ENCODE measurements at places on chromosomes 1 and 21.

DNA sequence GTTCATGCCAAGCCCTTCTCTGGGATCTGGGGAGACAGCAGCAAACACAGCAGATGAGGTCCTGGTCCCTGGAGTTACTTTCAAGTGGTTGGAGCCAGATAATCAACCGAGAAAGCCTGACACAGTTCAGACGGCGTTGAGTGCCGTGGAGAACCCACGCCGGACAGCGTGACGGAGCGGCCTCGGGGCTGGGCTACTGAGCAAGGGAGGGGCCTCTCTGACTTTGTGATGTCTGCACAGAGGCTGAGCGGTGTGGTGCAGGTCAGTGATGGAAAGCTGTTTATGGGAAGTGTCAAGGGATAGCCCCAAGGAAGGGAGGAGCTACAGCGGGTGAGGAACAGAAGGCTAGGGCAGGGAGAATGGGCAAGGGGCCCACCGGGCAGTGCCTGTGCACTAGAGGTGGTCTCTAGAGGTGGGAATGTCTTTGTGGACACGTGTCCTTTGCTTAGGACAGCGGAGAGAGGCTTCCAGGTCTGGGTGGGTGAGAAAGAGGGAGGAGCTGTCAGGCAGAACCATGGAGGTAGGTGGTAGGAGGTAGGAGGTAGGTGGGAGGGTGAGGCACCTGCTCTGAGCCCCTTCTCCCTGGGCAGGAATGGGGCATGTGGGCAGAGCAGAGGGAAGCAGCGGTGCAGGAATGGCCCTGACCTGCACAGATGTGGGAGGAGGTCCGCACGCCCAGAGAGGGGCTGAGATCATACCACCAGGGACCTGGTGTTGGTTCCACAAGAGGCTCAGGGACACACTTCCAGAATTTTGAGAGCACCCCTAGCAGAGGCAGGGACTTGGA is 62.8 kb downstream of the RUNX3 start:
- DNase-seq: no peak

GRCh38 chr1:4058122-4058521 is 158.1 kb upstream of the C1orf174 start:
- DNase-seq: no peak

GRCh38 chr1:209367061-209367772 is 216.3 kb upstream of the CAMK1G start:
- DNase-seq: no peak

GRCh38 chr1:108075055-108075454 is 110.1 kb upstream of the VAV3 start:
- no peak for DNase-seq

DNA sequence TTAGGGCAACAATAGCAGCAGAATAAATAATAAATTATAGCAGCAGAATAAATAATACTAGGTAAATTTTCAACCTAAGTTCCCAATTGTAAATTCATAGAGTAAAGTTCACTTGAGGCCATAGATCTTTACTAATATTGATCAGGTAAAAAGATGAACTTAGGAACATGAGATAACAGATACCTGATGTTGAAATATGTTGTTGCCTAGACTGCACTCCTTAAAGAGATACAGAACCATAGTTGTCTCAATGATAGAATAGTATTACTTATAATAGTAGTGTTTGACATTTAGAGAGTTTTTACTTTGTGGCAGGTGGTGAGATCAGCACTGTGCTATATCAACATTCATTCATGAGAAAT is 378 bp upstream of the F13B start:
- no peak for DNase-seq

DNA sequence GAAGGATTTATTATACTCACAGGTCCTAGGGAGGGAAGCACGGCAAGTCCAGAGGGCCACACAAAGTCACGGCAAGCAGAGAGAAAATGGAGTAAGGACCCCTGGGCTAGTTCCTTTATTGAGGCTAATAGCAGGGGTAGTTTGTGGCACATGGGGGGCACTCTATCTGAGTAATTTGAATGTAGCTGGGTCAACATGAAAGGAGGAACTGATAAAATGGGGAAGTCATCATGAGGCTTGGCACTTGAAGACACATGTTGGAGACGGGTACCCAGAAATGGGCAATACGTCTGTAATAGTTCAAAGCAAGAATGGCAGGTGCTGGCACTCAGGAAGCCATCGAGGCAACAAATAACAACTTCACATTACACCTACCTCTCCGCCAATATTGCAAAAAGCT is 1136.4 kb downstream of the MRPL39 start:
- DNase-seq: no peak

DNA sequence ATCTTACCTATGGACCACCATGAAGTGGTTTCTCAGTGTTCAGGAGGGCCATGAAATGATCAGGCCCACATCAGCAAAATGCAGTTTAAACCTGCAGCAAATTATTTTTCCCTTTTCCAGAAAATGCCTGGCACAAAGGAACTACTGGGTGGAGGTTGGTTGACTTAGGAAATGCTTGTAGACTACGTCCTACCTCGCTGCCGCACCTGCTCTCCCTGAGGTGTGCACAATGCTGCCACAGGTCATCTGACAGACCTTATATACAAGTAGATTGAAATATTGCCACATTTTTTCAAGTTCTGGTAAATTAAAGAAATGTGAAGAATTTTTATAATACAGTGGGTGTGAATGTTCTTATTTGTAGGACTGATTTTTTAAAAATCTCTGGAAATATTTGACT is 166.7 kb upstream of the PDE4B start:
- no peak for DNase-seq

- DNase-seq: no peak
These were observed 17.6 kb downstream of the PGBD2 start for GRCh38 chr1:248923352-248924338.

GRCh38 chr21:20877976-20878375 is 120.2 kb upstream of the NCAM2 start:
- DNase-seq: no peak
